CD4-positive, alpha-beta T cell treated with Interleukin-12 subunit alpha and Interleukin-12 subunit beta, for 1 hour (primary cell): ENCODE measurements at places on chromosomes 3 and 15.

- no peak for DNase-seq
Measured at GRCh38 chr3:190690246-190690645, 172.2 kb downstream of the GMNC start.

GRCh38 chr15:68352401-68353062 lies 75.0 kb downstream of the FEM1B start:
- no peak for DNase-seq

GRCh38 chr3:111980716-111981456 lies 2.1 kb downstream of the ABHD10 start:
- DNase-seq, result no peak

DNA sequence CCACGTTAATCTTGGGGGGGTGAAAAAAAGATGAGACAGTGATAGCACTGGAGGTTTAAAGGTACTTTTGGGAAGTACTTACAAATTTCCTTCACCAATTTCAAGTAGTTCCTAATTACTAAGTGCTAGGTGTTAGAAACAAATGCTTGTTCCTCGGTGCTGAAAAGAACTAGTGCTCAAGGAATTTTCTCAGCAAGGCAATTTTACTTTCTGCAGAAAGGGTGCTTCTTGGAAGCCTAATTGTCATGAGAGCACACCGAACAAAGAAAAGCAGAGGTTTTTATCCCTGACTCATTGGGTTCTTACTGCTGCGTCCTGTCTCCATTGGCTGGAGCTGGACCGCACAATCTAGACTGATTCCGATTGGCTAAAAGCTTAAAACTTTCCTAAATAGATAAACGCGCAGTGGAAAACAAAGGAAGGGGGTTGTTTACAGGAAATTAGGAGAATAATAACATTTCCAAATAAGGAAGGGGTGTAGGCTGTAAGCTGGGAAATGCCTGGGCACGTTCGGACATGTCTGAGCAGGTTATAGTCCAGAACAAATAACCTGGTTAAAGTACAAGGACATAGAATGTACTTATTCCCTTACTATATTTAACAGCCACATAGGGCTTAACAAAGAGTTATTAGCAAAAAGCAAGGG lies 49.6 kb downstream of the CHD2 start:
- no peak for DNase-seq

GRCh38 chr15:77808581-77809177 lies 176.0 kb upstream of the LINGO1 start:
- DNase-seq, result no peak

- no peak for DNase-seq
Measured at GRCh38 chr15:55016225-55016624, 180.5 kb downstream of the RSL24D1 start.

DNA sequence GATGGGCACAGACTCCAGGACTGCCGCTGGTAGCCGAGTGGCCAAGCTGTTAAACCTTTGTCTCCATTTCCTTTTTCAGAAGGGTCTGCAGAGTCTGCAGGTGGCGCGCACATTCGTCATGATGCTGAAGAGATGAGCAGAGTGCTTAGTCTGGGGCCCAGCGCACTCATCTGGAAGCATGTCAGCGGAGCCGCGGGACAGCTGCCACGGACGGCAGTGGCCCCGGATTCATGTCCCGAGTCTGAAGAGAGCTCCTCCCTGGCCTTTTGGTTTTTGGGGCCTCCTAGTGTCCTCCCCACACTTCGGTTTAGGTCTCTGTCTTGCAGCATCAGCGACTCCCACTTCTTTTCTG lies 42.6 kb downstream of the KLHL25 start:
- DNase-seq, result no peak

- DNase-seq, result no peak
Measured at GRCh38 chr3:5220193-5220592, 32.7 kb downstream of the EDEM1 start.

- DNase-seq, result no peak
Measured at GRCh38 chr3:190629088-190629487, 115.2 kb downstream of the IL1RAP start.

- DNase-seq, result no peak
Measured at GRCh38 chr3:142837526-142837925, 51.4 kb downstream of the PCOLCE2 start.
